ENCODE measurements at places on chromosomes 13 and 19.

GRCh38 chr19:1486720-1487575 is 3.2 kb downstream of the PCSK4 start:
- DNase-seq = no peak

- no peak for DNase-seq
These were observed 8.8 kb upstream of the LRCH1 start for GRCh38 chr13:46544208-46544607.

GRCh38 chr13:74726206-74726605 is 592.0 kb upstream of the KLF12 start:
- no peak for DNase-seq

DNA sequence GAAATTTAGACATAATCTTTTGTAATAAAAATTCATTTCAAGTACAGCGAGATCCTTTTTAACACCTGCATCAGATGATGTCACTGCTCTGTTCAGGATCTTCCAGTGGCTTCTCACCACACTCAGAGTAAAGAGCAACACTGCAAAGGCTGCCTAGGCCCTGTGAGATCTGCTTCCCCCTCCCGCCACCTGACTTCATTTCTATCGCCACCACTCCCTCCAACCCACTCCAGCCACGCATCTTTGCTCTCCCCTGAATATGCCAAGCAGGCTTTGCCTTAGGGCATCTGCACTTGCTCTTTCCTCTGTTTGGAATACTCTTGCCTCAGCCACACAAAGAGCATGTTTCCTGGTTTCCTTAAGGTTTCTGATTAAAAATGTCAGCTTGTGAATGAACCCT is 58.3 kb downstream of the MBNL2 start:
- no peak for DNase-seq

DNA sequence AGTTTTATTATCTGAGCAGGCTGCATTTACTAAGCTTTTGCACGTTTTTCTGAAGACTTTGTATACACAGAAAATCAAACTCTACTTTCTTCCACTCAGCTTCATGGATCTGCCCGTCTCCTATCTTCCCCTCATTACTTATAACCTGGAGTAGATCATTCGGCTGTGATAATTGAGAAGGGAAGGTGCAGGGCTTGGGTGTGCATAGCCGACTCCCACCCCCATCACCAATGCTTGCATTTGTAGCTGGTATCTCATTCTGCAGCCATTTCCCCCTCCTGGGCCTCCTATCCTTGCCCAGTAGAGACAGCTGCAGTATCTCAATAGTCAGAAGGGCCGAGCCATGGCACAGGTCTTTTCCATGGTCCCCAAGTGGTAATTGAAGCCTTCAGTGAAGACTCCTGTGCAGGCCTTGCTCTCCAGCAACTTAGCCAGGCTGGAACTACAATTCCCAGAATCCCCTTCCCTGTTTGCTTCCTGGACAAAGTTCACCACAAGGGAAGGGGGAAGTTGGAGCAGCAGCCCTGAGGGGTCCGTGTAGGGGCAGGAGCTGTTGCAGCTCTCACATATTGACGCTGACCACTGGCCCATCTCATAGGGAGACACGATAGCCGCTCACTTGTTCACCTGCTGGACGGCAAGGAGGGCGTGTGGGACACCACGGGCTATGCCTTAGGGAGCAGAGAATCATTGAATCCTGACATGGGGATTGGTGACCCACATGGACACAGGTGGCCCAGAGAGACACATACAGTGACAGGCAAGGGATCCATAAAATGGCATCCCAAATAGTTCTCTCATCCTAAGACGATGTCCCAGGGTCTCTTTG is 2.1 kb upstream of the SIGLEC8 start:
- no peak for DNase-seq

DNA sequence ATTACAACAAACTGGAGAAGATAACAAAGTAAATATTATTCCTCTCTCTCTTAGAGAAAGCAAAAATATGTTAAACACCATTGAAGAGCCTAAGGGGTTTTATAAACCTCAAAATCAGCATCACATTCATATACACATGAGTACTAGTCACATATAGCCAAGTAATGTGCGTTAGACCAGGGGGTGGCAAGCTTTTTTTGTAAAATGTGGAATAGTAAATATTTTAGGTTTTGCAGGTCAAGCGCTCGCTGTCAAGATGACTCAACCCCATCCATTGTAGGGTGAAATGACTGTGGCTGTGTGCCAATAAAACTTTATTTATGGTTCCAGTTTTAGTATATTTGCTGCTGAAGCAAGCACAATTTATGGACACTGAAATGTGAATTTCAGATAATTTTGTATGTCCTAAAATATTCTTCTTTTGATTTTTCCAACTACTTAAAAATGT is 21.7 kb downstream of the RFX2 start:
- no peak for DNase-seq

DNA sequence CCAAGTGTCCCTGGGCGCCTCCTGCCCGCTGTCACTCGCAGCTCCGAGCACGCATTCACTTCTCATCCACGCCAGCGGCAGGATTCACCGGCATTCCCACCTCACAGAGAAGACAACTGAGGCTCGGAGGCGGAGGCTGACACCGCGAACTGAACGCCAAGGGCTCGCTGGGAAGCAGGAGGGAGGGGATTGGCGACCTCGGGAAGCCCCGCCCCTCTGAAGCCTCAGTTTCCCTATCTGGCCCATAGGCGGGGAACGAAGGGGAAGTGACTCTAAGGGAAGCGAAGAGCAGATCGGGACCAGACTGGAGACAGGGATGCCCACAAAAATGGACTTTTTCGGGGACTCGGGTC is 256 bp downstream of the MICOS13 start:
- no peak for DNase-seq

GRCh38 chr19:17555929-17556813 is 722 bp downstream of the COLGALT1 start:
- no peak for DNase-seq

DNA sequence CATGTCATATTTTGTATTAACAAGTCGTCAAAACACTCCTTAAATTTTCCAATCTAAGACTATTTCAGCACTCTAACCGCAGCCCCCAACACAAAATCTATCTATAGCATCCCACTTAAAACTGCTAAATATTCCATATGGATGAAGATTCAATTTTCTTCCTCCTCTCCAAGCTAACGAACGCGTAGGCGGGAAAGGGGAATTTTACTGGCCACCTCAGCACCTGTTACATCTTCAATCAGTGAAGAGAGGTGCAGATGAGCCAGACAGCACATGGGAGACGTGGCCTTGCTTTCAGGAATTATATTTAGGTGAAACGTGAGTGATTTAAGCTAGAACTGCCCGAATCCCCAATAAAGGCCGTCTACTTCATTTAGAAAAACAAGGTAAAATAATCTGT is 1.1 kb downstream of the RBM26 start:
- no peak for DNase-seq

GRCh38 chr13:95418946-95419345 is 117.7 kb upstream of the ABCC4 start:
- no peak for DNase-seq

DNA sequence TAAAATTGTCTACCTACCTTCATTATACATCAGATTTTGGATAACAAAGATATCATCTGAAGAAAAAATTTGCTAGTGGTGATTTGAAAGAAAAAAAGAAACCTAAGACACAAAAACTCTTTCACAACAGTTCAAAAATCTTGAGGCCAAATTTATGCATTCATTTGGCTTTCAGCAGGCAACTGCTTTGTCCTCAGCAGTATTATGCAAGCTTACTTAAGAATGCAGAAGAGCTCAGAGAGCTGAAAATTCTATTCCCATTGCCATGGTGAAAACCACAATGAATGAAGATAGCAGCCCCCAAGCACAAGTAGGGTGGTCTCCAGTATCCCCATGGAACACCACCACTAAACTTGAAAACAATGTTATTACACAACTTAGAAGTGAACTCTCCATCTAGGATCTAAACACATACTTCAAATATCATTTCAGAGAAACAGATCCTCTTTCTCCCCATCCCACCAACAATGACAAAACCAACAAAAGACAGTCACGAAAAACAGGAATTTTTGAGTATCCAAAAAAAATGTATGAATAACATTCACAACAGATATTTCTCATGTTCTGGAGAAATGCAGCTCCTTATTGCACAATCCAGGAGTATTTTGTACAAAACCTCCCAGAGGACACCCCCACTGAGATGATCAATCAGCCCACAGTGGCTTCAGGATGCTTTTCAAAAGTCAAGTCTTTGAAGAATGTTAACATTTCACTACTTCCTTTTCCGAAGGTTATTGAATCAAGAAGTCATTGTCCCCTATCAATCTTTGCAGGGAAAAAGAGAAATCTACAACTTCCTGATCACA is 192.7 kb downstream of the LHFPL6 start:
- no peak for DNase-seq

DNA sequence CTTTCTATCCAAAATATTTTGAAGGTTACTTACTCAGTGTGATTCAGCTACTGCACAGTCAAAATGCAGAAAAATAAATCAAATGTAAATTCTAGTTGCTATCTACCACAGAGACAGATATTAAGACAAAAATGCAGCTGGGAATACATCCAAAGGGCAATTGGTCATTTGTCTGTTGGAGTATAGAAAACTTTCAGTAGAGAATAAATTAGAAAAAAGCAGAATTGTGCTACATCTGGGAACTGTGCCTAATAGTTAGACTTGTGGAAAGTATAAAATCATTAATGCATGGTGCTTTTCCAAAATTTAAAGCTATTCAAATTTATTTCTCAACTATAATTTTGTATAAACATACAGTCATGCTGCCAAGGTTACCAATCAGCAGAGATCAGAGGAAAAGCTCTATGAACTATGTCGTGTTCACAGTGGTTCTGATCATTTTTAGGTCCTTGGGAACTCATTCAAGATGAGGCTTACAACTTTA is 1635.8 kb downstream of the PCDH9 start:
- no peak for DNase-seq

GRCh38 chr13:79631051-79631659 is 150.2 kb downstream of the NDFIP2 start:
- no peak for DNase-seq

DNA sequence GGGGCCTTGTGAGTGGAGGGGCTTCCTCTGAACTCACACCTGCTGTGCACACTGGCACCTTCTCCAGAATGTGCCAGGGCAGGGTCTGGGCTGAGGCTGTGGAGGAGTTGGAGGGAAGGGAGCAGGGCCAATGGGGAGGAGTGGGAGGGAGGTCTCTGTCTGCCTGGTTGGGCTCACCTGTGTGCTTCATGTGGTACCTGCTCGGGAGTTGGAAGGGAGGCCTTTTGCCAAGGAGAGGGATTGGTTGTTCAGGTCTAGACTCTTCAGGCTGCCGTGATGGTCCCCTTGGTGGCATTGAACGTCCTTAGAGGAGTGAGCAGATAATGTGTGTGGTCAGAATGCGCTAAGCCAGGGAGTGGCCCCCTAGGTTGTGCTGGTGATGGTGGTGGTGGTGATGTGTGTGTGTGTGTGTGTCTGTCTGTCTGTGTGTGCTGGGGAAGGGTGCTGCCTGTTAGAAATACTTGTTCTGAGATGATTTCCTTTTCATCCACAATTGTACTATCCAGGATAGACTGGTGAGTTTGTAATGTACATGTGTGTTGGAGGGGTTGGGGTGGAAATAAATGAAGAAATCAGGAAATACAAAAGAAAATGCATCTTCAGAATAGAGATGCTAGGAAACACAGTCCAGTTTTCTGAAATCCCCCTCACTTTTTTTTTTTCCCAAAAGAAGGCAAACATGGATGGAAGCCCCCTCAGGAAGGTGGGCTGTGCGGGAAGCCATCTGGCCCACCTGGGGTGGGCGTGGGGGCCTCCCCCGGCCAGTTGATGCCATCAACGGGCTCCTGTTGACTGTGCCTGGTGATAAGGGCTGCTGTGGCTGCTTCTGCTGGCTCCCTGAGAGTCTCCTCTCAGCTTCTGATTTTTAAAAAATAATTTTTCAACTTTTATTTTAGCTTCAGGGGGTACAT is 140.5 kb upstream of the ZNF536 start:
- no peak for DNase-seq

DNA sequence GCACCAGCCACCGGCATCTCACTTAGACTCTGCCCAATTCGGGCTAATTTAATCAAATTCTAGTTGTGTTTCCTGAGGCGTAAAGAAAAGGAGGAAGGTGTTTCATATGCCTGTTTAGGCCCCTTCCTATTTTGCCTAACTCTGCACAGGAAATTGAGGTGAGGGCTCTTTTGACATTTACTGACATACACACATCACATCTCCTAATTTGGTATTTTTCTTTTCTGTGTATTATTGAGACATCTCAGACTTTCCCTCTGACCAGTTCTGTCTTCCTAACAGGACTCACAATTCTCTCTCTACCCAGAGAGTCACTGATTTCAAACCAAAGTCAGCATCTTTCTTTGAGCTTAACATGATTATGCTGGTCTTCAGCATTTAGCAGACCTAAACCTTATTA is 7.9 kb downstream of the CEACAM3 start:
- no peak for DNase-seq

DNA sequence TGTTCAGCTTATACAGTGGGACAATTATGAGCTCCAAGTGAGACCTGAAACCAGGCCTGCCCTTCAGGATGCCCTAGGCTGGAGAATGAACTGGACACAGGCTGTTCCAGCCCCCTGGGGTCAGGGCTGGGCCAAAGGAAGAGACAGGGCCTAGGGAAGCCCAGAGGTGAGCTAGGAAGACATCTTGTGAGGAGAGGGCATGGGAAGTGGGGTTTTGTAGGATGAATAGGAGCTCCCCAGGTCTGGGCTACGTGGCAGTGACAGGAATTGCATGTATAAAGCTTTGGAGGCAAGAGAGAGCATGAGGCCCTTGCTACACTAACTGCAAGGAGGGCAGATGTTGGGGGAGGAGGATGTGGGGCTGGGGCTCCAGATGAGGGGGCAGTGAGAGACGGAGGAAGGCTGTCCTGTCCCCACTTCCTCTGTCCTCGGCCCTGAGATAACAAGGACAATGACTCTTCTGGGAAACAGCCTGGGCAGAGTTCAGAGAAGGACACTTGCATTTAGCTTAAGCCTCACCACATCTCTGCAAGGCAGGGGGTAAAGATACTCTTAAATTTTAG is 1.5 kb upstream of the TBXA2R start:
- no peak for DNase-seq

GRCh38 chr19:45901912-45902650 is at the start of gene MYPOP:
TSS of gene MYPOP (minus strand) at chr19:45902613. CDS start at chr19:45901773, 840 bp downstream.
- no peak for DNase-seq

GRCh38 chr19:15317392-15318071 is 14.8 kb downstream of the BRD4 start:
- DNase-seq = no peak

DNA sequence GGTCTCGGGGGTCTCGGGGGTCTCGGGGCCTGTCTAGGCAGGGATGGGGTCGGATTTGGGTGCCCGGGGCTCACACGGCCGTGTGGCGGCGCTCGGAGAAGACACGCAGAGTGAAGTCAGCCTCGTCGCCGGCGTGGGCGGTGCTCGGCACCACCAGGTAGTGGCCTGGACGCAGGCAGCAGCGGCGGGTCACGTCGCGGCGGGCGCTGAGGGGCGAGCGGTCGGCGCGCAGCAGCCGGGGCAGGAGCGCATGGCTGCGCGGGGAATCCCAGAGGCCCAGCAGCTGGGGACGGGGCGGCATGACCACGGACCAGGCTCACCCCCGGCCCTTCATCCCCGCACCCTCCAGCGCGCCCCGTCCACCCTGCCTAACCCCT is 8.2 kb downstream of the CAPN12 start:
- DNase-seq = peak; percentile 44

Data from naive thymus-derived CD8-positive, alpha-beta T cell (primary cell).